ENCODE measurements at places on chromosomes 2 and 18. TPM values are rescaled to one million over a fixed set of nuclear protein-coding genes. Genes with fewer than 3 reads are reported as not detected.

Gene GRB14
- 4.6 TPM for total RNA-seq

Gene CIDEA
- not detected for total RNA-seq

Gene EPHA4
- total RNA-seq, result 13.8 TPM

Gene MAPK4
- 2.9 TPM for total RNA-seq

Gene KCNJ13
- total RNA-seq, result not detected

Gene RPRD1A
- total RNA-seq, result 39.1 TPM

Gene MOCOS
- total RNA-seq, result 4.2 TPM

Gene SCYGR2
- total RNA-seq, result not detected

Gene RFX8
- not detected for total RNA-seq

Gene DCC
- total RNA-seq, result 4.5 TPM

Gene GALNT5
- total RNA-seq, result 33.9 TPM

Gene TCF23
- total RNA-seq, result 1.2 TPM

Gene DIPK1C
- total RNA-seq, result not detected

Gene TNFAIP6
- 2.1 TPM for total RNA-seq

Gene HOXD12
- not detected for total RNA-seq

Gene STPG4
- 0.77 TPM for total RNA-seq

Gene GAL3ST2
- not detected for total RNA-seq

Gene ADRA2B
- total RNA-seq, result 0.32 TPM

Gene PIGN
- total RNA-seq, result 25.9 TPM

Gene PAX8
- 1.2 TPM for total RNA-seq

Gene RUFY4
- total RNA-seq, result not detected

Gene SLC9A4
- not detected for total RNA-seq

Gene ARHGAP15
- total RNA-seq, result 18.5 TPM

Gene RNF152
- total RNA-seq, result 13.4 TPM

Gene WNT6
- 0.44 TPM for total RNA-seq

Gene IL36B
- total RNA-seq, result not detected

Gene OBSL1
- total RNA-seq, result 49.4 TPM

Gene MOGAT1
- 3.2 TPM for total RNA-seq

Gene FAM124B
- 4.8 TPM for total RNA-seq

Gene SERPINB13
- not detected for total RNA-seq

Gene TMEM247
- not detected for total RNA-seq

Gene CHST9
- total RNA-seq, result 5.6 TPM

Gene CLEC4F
- total RNA-seq, result 0.71 TPM

Gene RETREG2
- 82.3 TPM for total RNA-seq

Gene GNLY
- 21.5 TPM for total RNA-seq

Gene ABCB11
- total RNA-seq, result 0.32 TPM

Gene GCG
- total RNA-seq, result not detected

Gene UGT1A5
- 0.27 TPM for total RNA-seq

Gene C2orf78
- total RNA-seq, result not detected

Gene KCNG3
- total RNA-seq, result 0.89 TPM

Gene PIEZO2
- total RNA-seq, result 11.1 TPM

Gene EMILIN1
- total RNA-seq, result 56.3 TPM

Gene PLA2R1
- total RNA-seq, result 5.6 TPM

Gene MAP3K19
- 7.2 TPM for total RNA-seq
